ENCODE measurements at places on chromosomes 16 and 17. TPM values are rescaled to one million over a fixed set of nuclear protein-coding genes. Genes with fewer than 3 reads are reported as not detected.

SLFN13 gene
- 9.7 TPM for total RNA-seq

SLFN14 gene
- not detected for total RNA-seq

TP53TG3F gene
- not detected for total RNA-seq

CACNA1G gene
- total RNA-seq, result not detected

AKTIP gene
- total RNA-seq, result 51.2 TPM

WFDC1 gene
- not detected for total RNA-seq

SLC4A1 gene
- total RNA-seq, result not detected

HS3ST3A1 gene
- total RNA-seq, result 1.2 TPM

LDHD gene
- total RNA-seq, result not detected

ZFP3 gene
- 2.4 TPM for total RNA-seq

MED31 gene
- 32.0 TPM for total RNA-seq

KRT33A gene
- not detected for total RNA-seq

KRT27 gene
- not detected for total RNA-seq
